NCI-H69 (cell line): ENCODE measurements at places on chromosomes 3 and 15.

DNA sequence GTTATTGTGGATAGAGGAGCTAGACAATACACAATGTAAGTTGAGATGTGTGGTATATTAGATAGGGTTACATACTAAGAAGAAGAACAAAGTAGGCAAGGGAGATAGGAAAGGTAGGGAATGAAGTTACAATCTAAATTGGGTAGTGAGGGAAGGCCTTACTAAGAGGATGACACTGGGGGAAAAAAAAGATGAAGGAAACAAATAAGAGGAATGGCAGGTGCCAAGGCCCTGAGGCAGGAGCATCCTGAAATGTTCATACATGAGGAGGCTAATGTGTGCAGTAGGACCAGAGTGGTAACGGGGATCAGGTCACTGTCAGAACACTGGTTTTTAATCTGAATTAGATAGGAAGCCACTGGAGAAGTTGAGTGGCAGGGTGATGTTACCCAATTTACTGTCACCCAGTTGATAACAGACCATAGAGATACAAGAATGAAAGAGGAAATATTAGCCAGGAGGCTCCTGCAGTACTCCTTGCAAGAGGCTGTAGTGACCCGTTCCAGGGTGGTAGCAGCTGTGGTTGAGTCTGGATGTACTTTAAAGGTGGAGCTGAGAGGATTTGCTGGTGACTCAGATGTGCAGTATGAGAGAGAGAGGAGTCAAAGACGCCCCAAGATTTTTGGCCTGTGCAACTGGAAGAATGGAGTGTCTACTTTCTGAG is 14.4 kb downstream of the RTP1 start:
- DNase-seq, result no peak

DNA sequence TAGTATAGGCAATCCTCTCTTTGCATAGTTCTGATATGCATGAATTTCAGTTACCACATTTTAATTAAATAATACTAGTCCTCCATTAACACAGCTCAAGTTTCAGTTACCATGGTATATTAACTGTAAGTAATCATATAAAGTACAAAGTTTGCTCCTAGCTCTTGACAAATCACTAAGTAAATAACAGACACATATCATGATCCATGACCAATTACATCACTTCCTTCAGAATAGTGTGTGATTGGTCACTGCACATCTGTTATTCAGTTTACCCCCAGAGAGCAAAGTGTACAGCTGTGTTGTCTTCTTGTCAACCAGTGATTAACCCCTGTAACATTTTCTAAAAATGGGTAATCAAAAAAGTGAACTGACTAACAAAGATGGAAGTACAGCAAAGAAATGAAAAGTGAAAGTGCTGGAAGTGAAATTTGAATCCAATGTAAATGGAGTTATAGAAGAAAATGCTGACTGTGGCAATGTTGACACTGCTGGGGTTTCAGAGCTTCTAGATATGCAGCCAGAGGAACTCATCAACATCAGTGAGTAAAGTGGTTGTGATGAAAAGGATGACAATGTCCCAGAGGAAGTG is 30.2 kb upstream of the LEKR1 start:
- DNase-seq, result peak; percentile 55

GRCh38 chr15:22887157-22887951 is 48.9 kb downstream of the NIPA2 start:
- no peak for DNase-seq

DNA sequence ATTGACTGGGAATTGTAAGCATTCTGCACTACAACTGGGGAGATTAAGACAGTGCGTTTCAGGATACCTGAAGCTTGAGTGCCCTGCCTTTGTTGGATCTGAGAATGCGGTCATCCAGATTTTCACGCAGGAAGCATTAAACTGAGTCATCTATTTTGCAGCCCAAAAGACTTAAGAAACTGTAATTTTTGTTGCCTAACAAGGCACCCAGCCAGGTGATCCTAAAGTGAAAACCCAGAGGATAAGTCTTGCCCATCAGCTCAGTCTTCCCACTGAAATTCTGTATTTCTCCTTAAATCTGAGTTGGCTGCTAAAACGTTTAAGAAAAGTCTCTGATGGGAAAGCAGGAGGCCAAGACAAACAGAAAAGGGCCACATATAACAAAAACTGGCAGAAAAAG is 242.5 kb upstream of the TMCO5A start:
- DNase-seq, result no peak

- DNase-seq, result peak; percentile 41
Measured at GRCh38 chr3:50450209-50450921, 53.1 kb downstream of the CACNA2D2 start.

DNA sequence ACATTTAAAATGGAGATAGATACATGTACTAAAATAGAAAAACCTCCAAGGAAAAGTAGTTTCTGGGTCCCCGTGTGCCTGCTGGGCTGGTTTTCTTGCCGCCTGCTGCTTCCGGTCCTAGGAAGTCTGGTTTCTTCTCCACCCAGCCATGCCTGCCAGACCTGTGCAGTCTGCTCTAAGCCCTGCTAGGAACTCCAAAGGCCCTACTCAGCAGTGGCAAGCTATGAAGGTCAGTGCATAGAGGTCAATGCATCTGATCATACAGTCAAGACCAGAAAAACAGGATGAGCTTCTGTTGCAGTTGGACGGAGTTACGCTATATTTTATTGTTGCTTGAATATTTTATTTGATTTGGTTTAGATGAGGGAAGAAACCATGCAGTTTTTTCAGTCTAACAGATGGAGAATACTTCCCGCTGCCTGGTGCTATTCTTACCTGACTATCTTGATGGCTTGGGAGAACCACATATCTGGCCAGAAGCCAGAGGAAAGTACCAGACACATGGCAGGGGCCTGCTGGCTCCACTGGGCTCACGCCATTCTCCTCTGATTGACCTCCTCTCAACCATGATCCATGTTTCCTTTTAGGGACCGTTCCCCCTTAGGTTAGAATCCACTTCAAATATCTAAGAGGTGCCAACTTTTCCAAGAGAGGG is 226.8 kb upstream of the ST8SIA2 start:
- DNase-seq, result no peak

GRCh38 chr3:57006179-57006657 is 54.2 kb upstream of the SPATA12 start:
- DNase-seq, result peak; percentile 86

GRCh38 chr3:29936054-29936453 is 655.2 kb downstream of the RBMS3 start:
- DNase-seq, result no peak

- no peak for DNase-seq
Measured at GRCh38 chr3:101992863-101993262, 143.5 kb downstream of the NFKBIZ start.

GRCh38 chr3:127288921-127289705 is 1.3 kb upstream of the PRR20G start:
- DNase-seq, result peak; percentile 6

DNA sequence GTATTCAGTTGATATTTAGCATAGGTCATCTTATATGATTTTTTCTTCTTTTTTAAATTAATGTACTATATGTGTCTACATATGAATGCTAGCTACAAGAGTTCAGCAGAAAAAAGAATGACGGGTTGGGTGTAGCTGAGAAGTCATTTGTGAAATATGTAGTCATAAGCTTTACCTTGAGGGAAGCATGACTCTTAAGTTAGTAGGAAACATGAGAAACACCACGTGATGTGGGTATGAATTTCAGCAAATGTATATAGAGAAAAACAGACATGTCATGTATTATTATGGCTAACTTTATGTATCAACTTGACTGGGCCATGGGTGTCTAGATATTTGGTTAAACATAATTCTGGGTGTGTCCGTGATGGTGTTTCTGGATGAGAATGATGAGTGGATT is 125.0 kb downstream of the RAP2B start:
- DNase-seq, result no peak

GRCh38 chr15:69422336-69422895 is 8.3 kb downstream of the KIF23 start:
- DNase-seq, result no peak

DNA sequence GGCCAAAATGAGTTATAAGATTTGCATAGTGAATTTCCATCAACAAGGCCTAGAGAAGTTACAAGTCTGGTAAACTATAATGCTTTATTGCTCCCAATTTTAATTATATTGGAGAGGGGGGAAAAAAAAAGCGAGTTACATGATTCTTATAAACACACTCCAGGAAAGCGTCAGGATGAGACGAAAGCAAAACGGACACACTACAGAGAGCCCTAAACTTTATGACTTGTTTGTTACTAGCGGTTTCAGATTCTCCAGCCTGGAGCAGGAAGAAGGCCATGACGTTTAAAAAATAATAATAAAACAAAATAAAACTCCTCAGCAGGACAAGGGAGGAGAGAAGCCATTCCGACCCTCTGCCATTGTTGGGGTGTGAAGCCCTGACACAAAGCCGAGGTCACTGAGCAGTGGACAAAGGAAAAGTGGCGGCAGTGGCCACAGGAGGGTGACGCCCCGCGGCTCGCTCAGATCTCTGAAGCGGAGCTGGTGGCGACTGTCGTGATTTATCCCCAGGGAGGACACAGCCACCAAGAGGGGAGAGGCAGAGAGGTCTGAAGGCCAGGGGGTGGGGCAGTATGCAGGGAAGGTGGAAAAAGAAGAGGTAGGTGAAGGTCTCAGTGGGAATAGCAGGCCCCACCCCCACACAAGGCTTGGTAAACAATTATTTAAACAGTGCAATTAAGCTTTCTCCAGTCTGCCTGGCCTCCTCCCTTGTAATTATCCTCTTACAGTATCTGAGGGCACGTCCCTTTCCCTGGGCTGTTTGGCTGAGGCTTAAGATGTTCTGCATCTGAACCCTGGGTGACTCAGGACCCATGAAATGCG is 45.3 kb downstream of the ADAMTS9 start:
- peak; percentile 84 for DNase-seq

DNA sequence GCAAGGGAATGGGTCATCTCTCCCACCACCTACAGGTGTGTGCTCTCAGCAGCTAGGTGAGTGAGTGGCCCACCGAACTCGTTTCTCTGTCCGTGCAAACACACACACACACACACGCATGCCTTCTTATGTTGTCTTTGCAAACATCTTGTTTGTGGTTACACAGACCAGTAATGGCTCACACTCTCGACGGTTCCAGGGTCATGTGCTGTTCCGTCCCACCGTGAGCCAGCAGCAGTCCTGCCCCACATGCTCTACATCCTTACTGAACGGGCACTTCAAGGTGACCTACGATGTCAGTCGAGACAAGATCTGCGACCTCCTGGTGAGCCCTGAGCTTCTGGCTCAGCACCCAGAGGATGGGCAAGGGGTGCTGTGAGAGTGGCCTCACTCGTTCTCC is 4.3 kb downstream of the ITIH1 start:
- peak; percentile 1 for DNase-seq

DNA sequence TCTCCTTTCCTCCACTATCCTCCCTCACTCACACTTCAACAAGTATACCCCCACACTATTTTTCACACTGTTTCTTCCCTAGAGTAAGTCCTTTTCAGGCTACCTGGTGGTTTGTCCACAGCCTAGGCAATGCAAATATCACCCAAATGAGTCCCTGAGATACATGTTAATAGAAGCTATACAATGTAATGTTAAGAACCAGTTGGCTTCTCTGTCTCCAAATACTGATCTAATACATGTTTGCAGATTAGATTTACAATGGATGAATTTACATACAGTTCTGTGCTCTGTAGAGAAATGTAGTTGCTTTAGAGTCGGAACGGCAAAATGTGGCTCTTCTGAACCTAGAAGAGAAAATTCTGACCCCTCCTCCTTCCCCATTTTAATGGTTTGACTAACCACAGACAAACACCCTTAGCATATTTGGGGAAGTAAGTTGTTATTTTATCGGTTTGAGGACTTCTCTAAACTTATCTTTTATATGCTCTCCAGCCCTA is 63.6 kb upstream of the MBNL1 start:
- no peak for DNase-seq

GRCh38 chr15:80825361-80826030 is 46.3 kb downstream of the CEMIP start:
- DNase-seq, result peak; percentile 93

GRCh38 chr3:101149251-101149650 is 156.0 kb upstream of the ABI3BP start:
- no peak for DNase-seq

DNA sequence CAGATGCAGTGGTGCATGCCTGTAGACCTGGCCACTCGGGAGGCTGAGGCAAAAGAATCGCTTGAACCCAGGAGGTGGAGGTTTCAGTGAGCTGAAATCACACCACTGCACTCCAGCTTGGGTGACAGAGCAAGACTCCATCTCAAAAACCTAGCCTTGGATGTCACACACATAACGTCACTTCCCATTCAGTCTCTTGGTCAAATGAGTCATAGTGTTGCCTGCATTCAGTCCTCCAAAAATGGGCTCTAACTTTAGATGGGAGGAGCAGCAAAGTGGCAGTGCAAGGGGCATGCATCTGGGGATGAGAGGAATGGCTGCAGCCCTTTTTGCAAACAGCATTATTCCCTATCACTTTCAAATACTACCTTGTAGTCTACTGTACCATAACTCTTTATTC is 62.9 kb upstream of the AGBL1 start:
- no peak for DNase-seq

DNA sequence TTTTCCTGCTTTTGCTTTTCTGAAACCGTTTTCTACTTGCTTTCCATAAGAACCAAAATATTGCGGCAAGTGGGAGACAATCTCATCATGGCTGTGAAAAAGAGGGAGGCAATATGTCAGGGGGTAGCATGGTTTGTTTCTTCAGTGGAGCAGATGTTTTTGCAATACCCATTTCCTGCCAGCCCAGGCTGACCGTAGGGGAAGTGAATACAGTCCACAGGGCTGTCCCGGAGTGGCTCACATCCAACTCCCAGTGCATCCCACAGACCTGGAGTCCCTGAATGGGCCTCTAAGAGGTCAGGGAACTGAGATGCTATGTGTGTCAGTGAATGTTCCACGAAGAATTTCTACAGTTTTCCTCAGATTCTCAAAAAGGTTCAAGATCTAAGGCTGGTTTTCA is 69.6 kb downstream of the EPHB1 start:
- peak; percentile 28 for DNase-seq

DNA sequence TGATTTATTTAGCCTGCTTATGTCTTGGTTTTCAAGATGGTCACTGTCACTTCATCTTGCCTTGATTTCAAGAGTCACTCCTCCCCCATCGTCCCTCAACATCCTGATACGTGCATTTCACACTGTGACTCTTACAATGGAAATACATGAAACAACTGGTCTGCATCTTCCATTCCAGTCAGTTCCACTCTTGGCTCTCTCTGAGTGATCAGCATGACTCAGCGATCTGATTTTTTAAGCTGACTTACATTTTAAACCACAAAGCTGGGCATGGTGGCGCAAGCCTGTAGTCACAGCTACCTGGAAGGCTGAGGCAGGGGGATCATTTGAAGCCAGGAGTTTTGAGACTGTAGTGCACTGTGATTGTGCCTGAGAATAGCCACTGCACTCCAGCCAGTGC is 271.2 kb upstream of the ROPN1 start:
- DNase-seq, result peak; percentile 38

GRCh38 chr3:95184038-95184437 is 1121.2 kb downstream of the NSUN3 start:
- no peak for DNase-seq

DNA sequence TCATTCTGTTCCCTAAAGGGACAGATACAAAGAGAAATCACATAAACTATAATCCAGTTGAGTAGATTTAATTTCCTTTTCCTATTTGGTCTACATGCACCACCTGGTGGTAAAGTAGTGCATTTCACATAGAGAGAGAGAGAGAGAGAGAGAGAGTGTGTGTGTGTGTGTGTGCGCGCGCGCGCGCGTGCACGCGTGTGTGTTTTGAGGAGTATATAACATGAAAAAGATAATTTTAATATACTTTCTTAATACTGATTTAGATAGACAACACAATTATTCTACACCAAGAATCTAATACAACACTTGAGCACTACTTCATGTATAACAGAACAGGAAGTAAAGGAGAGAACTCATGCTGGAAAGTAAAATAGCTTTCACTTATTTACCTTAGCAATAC is 1.1 kb upstream of the FGF7 start:
- peak; percentile 72 for DNase-seq

GRCh38 chr3:117268318-117268717 is 558.7 kb downstream of the TUSC7 start:
- no peak for DNase-seq
